NCI-H1930 (cell line): ENCODE measurements at places on chromosomes 11 and 22.

GRCh38 chr11:111672949-111673348 is 70.7 kb downstream of the SIK2 start:
- DNase-seq: no peak

DNA sequence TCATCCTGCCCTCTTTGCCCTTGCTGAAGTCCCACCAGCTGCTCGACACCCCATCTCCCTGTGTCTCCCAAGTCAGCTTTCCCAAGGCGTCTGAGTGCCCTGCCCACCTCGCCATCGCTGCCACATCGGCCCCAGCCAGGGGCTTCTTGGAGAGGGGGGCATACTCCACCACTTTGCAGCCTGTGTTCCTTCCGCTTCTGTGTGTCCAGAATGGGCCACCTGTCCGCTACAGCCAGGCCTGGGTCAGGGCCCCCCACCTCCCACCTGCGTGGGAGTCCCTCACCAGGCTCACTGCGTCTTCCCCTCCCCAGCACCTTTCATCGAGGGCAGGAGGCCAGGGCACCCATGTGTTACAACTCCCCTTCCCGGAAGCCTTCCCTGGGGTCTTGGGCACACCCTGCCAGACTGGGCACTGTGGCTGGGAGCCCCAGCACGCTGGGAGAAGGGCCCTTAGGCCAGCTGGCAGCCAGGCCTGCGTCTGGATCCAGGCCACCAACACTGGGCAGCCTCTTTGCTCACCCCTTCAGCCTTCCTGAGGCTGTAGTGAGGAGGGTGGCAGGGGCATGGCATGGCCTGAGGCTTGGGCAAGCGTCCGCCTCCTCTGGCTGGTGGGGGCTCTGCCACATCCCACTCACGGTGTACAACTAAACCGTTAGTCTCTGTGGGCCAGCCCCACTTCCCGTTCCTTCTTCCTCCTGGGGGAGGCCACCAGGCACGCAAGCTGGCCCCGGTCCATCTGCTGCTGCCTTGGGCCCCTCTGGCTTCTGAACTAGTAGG is 13.4 kb downstream of the CPT1A start:
- no peak for DNase-seq

DNA sequence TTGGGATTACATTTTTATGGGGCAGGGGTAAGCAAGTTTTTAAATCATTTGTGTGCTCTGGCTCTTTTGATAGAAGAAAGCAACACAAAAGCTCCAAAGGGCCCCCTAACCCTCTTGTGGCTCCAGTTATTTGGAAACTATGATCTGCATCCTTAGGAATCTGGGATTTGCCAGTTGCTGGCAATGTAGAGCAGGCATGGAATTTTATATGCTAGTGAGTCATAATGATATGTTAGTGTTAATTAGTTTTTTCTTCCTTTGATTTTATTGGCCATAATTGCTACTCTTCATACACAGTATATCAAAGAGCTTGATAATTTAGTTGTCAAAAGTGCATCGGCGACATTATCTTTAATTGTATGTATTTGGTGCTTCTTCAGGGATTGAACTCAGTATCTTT is 10.1 kb downstream of the RAG1 start:
- no peak for DNase-seq

DNA sequence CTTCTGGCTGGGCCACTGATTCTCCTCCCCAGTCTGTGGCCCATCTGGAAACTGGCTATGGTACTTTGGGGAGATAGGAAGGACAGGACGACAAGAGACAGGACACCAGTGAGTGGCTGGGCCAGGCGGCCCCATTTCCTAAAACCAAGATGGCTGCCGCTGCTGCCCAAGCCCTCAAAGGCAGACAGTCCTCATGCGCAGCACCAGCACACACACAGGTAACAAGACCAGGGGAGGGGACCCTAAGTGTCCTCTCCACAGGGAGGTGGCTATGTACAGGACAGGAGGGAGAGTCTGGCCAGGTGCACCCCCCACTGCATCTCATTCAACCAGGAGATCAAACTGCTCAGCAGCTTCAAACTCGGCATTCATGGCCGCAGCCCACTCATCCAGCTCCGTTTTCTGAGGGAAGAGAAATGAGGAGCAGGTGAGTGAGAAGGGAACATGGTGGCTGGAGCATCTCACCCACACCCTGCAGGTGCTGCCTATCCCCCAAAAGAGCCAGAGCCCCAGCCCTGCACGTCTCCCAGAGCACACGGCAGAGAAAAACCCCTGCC is 5.0 kb downstream of the CDCA5 start:
- DNase-seq: no peak

DNA sequence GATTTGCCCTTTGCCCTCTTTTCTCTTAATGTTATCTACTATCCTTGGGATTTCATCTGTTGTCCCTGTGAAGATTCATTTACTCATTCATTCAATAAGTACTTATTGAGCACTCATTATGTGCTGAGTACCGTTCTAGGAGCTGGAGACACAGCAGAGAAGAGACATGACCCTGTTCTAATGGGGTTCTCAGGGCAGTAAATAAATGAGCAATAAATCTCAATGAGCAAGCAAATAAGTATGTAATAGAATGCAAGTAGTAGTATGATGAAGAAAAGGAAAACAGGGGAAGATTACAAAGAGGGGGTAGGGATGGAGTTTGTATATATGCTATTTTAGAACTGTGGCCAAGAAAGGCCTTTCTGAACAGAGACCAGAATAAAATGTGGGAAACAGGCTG is 34.2 kb upstream of the NRIP3 start:
- DNase-seq: no peak

GRCh38 chr22:30056015-30056414 is 24.2 kb upstream of the HORMAD2 start:
- DNase-seq: no peak
